AG09319 (cell line): ENCODE measurements at places on chromosomes 11 and 22.

GRCh38 chr11:118338637-118339061, 3.9 kb downstream of the CD3D start:
- no peak for DNase-seq

GRCh38 chr22:23514322-23515038, 65.6 kb downstream of the IGLL1 start:
- no peak for DNase-seq

DNA sequence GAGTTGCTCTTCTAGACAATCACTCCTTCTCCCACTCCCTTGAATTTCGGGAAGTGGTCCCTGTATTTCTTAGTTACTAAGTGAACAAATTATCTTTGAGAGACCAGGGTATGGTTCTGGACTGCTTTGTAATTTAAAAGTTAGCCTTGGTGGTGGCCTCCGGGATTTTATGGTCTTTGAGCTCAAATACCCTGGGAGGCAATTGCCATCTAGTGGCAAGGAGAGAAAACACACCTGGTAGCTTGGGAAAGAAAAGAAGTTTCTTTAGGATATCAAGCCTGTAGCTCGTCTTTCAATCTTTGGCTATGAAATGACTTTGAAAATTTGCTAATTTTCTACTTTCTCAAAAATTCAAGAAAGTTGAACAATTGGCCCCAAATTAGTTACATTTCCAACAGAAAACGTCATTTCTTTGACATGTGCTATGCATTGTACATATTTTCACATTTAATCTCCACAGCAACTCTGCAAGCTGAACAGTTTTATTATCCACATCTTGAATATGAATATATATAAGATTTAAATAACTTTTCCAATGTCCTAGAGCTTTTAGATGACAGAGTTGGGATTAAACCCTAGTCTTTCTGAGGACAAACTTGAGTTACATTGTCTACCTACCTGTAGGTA, 39.1 kb downstream of the MMP27 start:
- peak; percentile 12 for DNase-seq

GRCh38 chr22:31107178-31107893, at the start of gene SELENOM:
Gene SELENOM (minus strand): TSS chr22:31107568. CDS start chr22:31107505, 63 bp downstream.
- DNase-seq: peak; percentile 97

- DNase-seq: no peak
Measured at GRCh38 chr11:17012712-17013547, 1.3 kb downstream of the PLEKHA7 start.

DNA sequence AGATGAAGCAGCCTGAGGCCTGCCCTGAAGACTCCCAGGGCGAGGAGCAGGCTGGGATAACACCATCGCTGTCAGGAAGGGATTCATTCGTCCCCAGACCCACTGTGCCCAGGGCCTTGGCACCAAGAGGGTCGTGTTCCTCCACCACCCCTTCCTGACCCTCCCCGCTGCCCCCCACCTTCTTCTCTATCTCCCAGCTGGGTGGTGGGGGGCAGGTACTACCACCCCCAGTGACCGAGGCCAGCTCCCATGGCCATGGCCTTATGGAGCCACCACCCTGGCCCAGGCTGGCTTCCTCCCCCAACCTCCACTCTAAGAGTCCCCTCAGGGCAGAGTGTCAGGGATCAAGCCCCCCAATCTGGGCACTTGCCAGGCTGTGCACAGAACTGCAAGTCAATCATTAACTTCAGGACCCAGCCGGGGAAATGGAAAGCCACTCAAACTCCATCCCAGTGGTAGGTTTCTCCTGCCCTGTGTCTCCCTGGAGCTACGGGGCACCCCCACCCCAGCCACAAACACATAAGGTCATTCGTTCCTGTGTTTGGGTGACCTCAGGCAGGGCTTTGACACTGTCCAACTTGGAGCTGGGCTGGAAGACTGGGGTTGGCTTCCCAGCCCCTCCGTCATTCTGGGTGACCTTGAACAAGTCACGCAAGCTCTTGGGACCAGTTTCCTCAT, 33.3 kb upstream of the WNT11 start:
- no peak for DNase-seq

- DNase-seq: no peak
Measured at GRCh38 chr11:134676516-134677287, 264.7 kb upstream of the B3GAT1 start.

GRCh38 chr22:46090631-46091201, 59.6 kb upstream of the PPARA start:
- no peak for DNase-seq

DNA sequence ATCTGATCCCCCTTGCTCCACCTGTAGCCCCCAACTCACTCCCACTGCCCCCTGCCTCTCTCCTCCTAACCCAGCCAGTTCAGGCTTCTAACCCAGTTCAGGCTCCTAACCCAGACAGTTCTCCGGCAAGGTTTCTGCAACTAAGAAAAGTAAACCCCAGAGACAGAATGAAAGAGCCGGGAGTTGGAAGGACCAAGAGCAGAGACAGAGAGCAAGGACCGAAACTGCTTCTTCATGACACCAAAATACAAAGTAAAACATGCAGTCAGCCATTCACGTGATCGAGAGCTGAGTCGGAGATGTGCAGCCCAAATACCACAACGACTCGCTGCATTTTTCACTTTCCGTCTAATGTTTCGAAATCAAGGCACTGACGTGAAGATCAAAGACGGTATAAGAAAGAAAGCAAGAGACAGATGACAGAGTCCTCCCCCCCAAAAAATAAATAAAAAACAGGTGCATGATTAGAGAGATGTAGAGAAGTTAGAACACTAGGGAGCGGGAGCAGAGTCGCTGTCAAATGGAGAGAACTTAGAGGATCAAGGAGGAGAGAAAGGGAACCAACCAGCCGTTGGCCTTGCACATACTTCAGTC, 884 bp downstream of the IL10RA start:
- no peak for DNase-seq

- no peak for DNase-seq
Measured at GRCh38 chr11:73140213-73141030, 1.7 kb downstream of the FCHSD2 start.

DNA sequence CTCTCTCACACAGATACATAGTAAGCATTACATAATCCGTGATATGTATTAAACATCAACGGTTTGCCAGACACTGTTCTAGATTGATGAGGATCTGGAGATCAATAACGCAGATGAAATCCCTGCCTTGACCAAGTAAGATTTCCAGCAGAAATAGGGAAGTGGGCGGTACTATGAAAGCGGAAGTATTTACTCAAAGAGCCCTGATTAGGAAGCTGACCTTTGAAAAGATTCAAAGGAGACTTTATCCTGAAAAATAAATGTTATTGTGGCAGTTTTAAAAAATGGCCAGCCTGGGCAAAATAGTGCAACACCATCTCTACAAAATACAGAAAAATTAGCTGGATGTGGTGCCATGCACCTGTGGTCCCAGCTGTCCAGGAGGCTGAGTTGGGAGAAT, 26.8 kb downstream of the GAB2 start:
- DNase-seq: no peak
